ENCODE measurements at places on chromosomes 12 and 14.

DNA sequence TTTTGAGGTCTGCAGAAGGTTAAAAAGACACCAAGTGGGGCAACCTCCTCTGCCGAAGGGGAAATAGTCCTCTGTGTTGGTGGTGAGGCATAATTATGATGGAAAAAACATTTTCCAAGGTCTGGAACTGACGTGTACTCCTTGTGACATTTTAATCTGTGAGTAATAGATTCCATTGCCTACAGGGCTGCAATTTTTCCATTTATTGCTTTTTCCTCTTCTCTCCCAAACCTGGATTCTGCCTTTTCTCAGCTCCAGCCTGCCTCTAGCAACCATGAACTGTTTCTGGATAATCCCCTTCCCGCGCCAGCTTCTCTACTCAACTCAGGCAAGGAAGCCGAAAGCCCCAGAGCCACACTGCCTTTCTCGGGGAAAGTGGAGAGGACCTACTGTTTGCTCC, 230.1 kb upstream of the PLXNC1 start:
- DNase-seq: peak; percentile 26

GRCh38 chr12:107308310-107308709, 215.0 kb upstream of the CRY1 start:
- no peak for DNase-seq

GRCh38 chr12:128969480-128970055, 116.3 kb downstream of the GLT1D1 start:
- no peak for DNase-seq

- no peak for DNase-seq
Observed at GRCh38 chr12:130559806-130560205, 156.3 kb downstream of the RIMBP2 start.

GRCh38 chr12:106223485-106224354, 24.1 kb downstream of the CKAP4 start:
- DNase-seq: peak; percentile 85

GRCh38 chr12:46449856-46450255, 77.3 kb upstream of the SLC38A2 start:
- DNase-seq: no peak

DNA sequence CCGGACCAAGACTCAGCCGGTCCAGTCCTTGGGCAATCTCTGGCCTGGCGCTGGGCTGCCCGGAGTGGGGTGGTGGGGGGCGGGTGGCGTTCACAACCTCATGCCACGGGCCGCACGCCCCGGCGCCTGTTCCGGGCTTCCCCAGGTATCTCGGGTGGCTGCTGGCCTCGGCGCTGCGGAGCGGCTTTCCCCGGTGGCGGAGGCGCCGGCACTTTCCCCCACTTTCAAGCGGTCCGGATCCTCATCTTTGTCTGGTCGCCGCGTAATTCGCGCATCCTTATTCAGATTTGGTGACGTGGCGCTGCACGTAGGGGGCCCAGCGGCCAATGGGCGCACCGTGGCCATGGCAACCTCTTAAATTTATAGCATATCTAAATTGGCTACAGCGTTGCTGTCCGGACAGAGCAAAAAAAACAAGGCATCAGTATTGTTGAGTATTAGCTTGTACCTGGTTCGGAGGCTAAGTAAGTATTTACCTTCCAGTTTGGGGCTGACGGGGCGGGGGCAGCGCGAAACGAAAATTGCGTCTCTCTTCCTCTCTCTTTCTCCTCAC, at the start of gene LHX5:
Gene LHX5 (minus strand): TSS at position 253 of the 553 bp plus-strand sequence. CDS start 373 bp downstream, outside the sequence.
- DNase-seq: no peak

DNA sequence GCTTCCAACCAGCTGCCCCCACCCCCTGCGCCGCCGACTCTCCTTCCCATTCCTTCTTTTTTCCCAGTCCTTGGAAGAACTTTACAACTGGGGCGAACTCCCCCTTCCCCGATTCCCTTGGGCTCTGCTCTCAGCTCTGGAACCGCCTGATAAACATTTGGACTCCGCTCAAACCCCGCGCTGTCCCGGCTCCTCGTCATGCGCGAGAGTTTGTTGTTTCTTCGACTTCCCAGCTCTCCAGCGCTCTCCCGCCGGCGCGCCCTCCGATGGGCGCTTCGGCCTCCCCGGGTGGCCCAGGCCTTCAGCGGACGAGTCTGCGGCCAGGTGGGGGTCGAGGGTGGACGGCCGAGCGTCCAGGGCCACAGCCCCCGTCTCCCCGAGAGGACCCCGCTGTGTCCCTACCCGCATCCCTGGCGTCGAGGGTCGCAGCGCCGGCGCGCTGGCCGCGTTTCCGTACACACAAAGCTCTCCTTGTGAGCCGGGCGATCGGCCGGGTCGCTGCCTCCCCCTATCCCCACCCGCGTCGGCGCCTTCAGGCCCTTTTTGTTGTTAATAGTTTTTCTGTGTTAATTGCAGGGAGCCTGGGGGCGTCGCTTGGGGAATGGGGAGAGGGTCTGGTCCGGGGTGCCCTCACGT, 847 bp downstream of the MMP14 start:
- DNase-seq: peak; percentile 82

GRCh38 chr14:31278883-31279282, 71.3 kb upstream of the HECTD1 start:
- no peak for DNase-seq
